H1 (cell line): ENCODE measurements at places on chromosomes 11 and 22.

- no peak for DNase-seq
These were observed 1.2 kb downstream of the SOX10 start for GRCh38 chr22:37982938-37983859.

DNA sequence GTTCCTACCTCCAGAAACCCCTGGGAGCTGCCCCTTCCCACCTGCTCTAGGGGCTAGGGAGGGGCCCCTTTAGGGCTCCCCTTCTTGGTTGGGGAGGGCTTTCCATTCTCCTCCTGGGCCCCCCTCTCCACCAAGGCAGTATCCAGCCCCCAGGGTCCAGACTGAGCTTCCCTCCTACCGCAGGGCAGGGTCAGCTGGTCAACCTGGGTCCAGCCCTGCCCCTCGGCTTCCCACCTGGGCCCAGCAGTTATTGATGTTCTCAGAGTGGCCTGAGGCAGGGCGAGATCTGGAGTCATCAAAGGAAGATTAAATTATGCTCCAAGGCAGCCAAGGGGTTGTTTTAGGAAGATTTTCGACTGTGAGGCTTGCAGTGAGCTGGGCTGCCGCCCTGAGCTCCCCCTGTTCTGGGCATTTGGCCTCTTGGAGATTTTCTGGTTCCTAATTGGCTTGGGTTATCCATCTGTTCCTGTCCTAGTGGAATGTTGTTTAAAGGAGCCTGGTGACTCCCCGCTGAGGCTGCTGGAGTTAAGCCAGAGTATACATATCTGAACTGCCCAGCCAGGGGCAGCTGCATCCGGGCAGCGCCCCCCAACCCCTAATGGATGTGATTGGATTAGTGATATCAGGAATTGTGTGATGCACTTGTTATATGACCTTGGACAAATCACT, 1.8 kb upstream of the SLC22A8 start:
- no peak for DNase-seq

- no peak for DNase-seq
These were observed 670 bp downstream of the SC5D start for GRCh38 chr11:121293288-121293594.

DNA sequence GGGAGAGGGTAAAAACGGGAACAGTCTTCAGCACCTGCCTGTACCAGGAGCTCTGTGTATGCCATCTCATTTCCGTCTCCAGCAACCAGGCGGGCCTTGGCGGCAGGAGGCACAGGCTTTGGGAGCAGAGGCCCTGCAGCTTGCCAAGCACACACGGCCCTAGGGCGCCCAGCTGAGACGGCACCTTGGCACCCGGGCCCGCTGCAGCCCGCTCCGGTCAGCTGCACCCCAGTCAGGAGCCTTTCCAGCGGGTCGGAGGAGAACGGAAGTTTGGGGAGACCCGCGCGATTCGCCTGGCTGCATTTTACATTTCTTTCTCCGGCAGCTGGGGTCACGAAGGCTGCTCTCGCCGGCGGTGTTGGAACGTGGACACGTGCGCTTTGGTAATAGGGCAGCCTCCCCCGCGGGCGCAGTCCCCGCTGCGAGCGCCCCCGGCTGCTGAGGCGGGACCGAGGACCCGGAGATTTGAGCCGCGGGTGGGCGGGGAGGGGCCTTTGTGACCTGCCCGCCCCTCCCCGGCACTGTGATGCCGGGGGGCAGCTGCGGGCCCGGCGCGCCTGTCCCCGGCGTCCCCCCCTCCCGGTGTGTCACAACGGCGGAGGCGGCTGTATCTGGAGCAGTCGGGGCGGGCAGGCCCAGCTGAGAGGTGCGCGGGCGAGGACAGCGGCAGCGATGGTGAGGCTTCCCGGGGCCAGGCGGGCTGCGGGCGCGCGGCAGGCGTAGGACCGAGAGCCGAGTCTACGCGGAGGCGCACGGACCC, at the start of gene TUBA8:
Gene TUBA8, plus strand, starts transcription at position 616 of the 760 bp plus-strand sequence. Its CDS starts 57 bp downstream, at position 673.
- DNase-seq, result peak; percentile 61

- no peak for DNase-seq
These were observed 67.1 kb upstream of the TSPAN18 start for GRCh38 chr11:44659641-44660040.
